ENCODE measurements at places on chromosomes 7 and 10.

- DNase-seq, result no peak
Observed at GRCh38 chr7:83148776-83149175, 13.9 kb downstream of the PCLO start.

DNA sequence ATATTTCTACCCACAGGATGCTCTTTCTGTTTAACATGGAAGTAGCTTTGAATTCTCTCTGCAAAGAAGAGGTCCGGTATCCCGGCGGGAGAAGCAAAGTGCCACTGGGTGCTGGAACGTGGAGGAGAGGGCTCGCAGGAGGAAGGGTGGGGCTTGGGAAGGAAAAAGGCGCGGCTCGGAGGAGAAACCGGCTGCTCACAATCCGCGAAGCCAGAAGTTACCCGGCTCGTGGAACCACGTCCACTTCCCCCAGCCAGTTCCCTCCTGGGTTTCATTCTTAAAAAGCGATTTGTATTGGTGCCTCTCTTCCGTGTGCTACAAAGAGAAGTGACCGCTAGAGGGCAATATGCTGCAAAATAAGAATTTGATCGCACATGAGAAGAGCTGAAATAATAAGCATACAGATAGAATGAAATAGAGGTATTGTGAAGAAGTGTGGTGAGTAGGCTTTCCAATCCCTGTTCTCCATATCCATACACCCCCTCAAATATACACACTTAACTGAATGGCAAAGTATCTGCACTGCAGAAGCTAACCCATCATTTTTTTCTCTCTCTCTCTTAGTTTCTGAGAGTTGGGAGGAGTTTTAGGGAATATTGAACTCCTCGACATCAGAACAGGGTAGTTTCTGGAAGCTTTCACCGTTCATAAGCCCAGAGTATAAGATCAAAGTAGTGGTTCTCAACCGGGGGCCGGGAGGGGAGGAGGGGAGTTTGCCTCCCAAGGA lies 31.1 kb downstream of the TRIL start:
- peak; percentile 16 for DNase-seq

DNA sequence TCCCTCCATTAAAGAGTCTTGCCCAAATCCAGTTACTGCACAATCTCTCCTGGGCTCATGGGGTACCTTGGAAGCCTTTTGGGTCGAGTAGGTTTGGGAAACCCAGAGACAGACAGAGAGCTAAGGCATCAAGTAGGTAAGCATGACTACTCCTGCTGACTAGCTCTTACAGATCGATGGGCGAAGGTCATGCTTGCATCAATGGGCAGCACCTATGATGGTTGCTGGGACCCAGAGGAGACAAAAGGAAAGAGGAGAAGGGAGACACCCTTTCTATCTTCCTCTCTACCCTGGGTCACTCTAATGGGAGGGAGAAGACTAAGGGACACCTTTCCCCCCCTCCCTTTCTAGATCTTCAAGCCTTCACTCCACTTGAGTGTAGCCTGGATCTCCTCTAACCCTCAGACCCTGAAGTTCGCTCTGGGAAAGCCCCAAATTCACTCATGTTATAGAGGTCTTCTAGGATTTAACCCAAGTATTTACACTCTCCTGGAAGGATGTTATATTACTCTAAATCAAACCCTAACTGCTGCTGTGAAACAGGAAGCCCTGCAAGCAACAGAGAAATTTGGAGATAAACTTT lies 31.6 kb upstream of the ZNF746 start:
- DNase-seq, result no peak

DNA sequence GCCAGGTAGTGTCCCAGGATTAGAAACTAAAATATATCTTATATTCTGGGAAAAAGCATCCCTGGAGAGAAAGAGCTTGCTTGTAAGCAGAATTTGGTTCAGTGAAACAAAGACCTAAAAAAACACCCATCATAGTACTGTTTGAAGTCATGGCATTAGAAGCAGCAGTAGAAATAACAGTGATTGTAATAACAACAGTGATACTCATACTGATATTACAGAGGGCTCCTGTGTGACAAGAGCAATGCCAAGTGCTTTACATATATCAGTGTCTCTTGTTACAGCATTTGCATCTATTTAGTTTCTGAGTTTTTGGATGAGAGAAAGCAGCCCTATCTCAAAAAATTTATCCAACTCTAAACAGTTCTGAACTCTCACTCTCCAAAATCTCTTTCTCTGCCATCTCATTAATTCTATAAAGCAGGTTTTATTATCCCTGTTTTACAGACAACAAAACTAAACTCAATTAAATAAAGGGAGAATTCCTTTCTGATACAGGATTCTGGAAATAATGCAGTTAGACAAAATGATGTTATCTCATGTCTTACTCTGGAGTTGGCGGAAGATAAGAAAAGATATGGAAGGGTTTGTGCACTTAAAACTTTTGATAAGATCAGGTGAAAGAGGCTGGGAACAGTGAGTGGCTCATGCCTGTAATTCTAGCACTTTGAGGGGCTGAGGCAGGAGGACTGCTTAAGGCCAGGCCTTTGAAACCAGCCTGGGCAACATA lies 146.5 kb upstream of the AOAH start:
- no peak for DNase-seq

- no peak for DNase-seq
Observed at GRCh38 chr7:5590596-5591277, 167.1 kb upstream of the TNRC18 start.

GRCh38 chr7:88071994-88072714 lies 138.1 kb downstream of the ADAM22 start:
- DNase-seq, result no peak

DNA sequence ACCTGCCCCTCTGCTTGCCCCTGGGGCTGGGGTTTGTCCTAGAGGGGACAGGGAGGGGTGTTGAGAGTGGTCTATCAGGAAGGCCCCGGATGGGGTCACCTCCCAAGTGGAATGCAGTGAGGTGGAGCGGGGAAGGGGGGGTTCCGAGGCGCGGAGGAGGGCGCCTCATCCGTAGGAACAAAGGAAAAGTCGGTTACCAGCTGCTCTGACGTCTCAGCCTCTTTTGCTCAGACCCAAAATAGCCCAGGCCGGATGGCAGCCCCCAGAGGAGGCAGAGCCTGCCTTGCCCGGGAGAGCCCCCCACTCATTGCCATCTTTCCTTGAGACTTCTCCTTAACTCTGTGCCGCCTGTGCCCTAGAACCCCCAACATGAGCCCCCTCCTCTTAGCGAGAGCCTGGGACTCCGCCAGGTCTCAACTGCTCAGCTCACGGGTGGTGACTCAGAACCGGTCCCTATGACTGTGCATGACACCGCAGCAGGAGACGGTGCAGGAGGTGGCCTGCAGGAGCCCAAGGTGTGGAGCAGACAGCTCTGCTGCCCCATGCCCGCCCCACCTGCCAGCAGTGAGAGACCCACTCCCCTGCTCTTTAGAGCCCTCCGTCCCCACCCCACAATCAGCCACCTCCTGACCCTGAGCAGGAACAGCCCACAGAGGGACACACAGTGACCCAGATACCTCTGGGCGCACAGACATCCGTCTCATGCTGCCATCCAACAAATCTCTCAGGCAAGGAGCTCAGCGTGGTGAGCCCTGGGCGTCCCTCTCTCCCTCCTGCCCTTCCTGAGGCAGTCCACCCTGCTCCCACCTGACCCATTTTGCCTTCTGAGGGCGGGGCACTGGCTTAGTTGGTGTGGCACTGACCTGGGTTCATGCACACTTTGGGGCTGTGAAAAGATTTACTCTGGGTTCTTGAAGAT lies 13.1 kb downstream of the STX1A start:
- DNase-seq, result peak; percentile 47

DNA sequence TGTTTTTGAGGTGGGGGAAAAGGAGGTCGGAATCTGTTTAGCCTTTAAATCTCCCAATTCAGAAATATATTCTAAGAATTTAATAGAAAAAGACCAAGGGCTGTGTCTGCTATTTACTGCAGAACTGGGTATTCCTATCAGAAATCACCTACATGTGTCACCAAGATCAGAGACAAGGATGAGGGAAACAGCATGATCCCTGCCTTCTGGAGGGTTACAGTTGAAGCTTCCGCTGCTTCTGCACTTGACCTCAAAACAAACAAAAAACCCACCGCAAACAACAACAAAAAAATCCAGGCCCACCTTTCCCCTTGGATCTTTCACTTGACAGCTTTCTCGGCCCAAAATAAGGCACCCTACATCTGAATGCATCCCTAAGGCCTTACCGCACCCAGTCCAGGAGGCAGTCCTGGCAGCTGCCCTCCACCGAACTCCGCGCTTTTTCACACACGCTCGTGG lies 750 bp upstream of the CDK14 start:
- DNase-seq, result no peak

- DNase-seq, result no peak
Observed at GRCh38 chr7:78345979-78346378, 547.4 kb downstream of the PHTF2 start.

GRCh38 chr10:43701295-43701694 lies 52.6 kb upstream of the ZNF32 start:
- DNase-seq, result no peak

GRCh38 chr10:85993840-85994507 lies 372.6 kb downstream of the GRID1 start:
- no peak for DNase-seq

DNA sequence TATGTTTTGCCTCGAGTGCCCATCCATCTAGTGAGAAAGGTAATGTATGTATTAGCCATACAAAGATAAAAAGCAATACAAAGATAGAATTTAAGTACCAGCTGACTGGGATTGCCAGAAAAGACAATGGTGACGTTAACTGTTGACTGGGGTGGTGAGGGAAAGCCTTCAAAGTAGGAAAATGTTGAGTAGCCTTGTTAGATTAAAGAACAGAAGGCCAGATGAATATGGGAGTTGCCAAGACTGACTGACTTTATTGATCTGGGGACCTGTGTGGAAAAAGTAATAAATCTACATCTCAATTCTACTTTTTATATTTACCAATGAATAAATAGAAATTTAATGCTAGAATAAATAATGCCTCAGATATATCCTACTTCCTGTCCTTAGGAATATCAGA lies 97.7 kb downstream of the TFEC start:
- DNase-seq, result no peak

GRCh38 chr10:20797290-20797689 lies 99.8 kb downstream of the NEBL start:
- no peak for DNase-seq

- no peak for DNase-seq
Observed at GRCh38 chr7:74049997-74050798, 22.2 kb downstream of the ELN start.

DNA sequence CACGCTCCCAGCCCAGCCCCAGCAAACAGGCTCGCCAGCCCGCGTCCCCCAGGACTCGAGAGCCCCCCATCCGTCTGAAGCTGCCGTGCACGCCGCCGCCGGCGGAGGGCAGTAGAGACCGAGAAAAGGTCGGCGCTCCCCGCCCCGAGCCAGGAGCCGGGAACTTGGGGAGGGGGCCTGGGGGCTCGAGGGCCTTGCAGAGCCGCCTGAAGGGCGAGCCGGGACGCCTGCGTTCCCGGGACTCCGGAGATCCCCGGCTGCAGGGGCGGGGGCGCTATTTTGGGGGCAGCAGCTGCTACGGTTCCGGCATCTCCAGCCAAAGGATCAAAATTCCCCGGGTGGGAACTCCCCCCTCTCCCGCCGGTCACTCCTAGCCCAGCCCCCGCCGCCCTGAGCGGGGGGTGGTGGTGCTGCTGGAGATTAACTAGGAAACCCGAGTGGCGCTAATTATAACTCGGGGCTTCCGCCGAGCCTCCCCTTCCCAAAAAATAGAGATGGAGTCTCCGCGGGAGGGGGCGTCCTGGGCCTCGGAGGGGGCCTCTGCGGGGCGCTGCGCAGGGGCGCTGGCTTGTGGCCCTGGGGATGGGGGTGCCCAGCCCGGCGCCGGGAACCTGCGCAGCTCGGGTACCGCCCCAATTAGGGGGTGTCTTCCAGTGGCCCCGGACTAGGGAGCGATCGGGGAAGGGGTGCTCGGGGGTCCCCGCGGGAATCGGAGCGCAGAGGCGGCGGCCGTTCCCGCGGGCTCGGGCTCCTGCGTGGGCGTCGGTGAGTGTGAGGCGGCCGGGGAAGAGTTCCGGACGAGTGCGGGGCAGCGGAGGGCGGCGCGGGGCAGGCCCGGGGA lies 608 bp downstream of the ACHE start:
- DNase-seq, result peak; percentile 69

GRCh38 chr7:47581804-47582763 lies at the start of gene TNS3:
TNS3 (minus strand) TSS chr7:47582111; CDS start chr7:47439636, 142,475 bp downstream.
- DNase-seq, result no peak

GRCh38 chr10:117996709-117997108 lies 50.0 kb downstream of the RAB11FIP2 start:
- no peak for DNase-seq

DNA sequence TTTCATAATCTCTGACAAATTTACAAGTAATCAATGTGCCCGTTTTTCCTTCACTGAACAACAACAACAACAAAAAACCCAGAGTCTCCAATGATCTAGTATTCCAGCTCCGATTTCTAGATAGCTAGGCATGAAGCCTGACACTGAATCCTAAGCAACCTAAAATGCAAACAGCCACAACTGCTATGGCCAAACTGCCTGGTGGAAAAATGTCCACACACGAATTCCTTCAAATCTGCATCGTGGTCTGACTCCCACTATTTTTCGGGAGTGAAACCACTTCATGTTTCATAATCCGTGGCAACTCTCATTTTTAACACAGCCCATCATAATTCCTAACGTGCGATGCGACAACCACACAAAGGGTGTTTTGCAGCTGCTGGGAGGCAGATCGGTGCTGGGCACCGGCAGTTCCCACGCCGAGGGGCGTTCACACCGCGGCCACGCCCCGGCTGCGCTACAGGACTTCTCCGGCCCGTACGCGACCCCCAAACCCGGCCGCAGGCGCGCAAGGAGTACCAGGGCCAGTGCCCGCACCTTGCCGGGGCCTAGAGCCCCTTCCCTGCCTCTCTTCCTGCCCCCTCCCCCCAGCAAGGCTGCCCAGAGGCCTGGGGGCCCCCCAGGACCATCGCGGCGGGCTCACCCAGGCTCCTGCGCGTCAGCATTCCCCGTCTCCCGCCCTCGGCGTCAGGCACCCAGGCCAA lies 814 bp downstream of the RUFY2 start:
- peak; percentile 42 for DNase-seq

DNA sequence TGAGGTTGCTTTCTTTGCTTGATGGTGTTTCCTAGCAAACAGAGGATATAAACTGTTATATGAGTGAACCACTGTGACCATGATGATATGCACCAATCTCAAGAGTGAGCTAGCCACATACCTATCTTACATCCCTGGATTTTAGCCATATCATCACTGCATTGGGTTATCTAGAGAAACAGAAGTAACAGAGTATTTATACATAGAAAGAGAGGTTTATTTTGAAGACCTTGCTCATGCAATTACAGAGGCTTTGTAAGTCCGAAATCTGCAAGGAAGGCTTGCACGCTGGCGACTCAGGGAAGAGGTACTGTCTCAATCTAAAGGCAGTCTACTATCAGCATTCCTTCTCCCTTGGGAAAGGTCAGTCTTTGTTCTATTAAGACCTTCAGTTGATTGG lies 11.8 kb upstream of the PON2 start:
- DNase-seq, result no peak

DNA sequence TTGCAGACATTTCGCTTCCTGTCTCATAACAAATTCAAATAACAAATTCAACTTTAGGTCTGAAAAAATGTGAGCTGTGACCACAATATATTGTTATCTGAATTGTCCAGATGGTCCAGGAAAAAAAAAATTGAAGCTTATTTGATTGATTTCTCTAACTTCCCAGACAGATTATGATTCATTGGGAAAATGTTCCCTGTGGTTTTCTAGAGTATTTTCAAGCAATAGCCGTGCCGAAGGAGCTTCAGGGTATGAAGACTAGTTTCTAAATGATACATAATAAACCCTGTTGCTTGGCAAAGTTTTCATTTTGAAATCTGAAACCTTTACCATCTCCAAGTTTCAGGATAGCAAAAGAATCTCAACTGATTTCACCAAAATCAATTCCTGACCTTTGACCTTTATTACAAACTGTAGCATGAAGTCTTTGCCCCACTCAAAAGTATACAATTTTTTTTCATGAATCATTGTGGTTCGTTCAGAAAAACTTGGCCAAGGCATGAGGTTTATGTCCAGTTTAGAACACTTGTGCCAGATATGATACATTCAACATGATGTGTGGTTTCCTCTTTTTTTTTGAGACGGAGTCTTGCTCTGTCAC lies 109.9 kb downstream of the JCAD start:
- DNase-seq, result no peak

Data from stimulated activated CD4-positive, alpha-beta T cell treated with anti-CD3 and anti-CD28 coated beads, Interleukin-4, amount 100 ng/mL, for 1 hour (primary cell).